Type B pancreatic cell (in vitro differentiated cells): ENCODE measurements at places on chromosomes 6 and 20.
A peak's percentile ranks its signal among the peaks of the same experiment; 100 is the strongest.

- peaks cover 9% of the 10 kb centered on the region for H3K27me3 ChIP-seq
- DNase-seq, result no peak
- no peak overlapping the region for H3K4me3 ChIP-seq
- peaks cover 4% of the 10 kb centered on the region for H3K36me3 ChIP-seq
These were observed 31.9 kb downstream of the NSFL1C start for GRCh38 chr20:1434571-1435336.

DNA sequence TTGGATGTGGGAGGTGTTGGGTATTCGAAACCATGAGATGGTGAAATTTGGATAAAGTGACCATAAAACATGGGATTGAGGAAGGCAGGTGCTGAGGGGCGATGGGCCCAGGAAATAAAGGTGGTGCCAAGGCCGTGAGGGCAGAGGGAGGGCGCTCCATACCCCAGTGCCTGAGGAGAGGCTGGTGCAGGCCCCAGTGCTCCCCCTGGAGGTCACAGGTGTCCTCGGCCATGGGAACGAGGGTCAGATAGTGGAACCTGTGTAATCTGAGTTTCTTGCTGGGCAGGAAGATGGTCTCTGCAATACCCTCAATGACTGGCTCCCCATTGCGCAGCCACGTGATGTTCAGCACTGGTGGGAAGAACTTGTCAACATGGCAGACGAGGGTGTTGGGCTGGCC lies 16.2 kb downstream of the HLA-DPB1 start:
- H3K27me3 ChIP-seq, result peaks cover 14% of the 10 kb centered on the region
- H3K36me3 ChIP-seq, result no peaks in the 10 kb centered on the region
- no peak for DNase-seq
- no peaks in the 10 kb centered on the region for H3K4me1 ChIP-seq
- no peak overlapping the region for H3K27ac ChIP-seq
- no peak overlapping the region for H3K4me3 ChIP-seq

GRCh38 chr6:150327117-150327774 lies 41.6 kb upstream of the IYD start:
- H3K4me1 ChIP-seq, result no peaks in the 10 kb centered on the region
- no peak overlapping the region for H3K4me3 ChIP-seq
- H3K27ac ChIP-seq, result no peak overlapping the region
- H3K27me3 ChIP-seq, result peaks cover 9% of the 10 kb centered on the region
- H3K36me3 ChIP-seq, result no peaks in the 10 kb centered on the region
- DNase-seq, result no peak

DNA sequence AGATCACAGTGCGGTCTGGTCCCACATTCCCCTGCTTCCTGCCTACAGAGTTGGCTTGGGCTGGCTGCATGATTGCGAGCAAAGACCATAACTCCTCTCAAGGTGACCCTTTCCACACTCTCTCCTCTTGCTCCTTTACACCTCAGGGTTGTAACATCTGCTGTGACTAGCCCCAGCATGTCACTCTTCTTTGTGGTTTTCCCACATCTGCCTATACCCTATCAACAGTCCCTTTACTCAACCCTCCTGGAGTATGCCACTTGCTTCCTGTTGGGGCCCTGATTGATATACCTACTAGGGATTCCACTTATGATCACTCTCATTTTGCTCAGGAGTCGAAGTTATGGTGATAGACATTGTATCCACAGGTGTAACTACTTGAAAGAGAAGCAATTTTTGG lies 58.9 kb upstream of the SGK1 start:
- H3K27me3 ChIP-seq, result no peaks in the 10 kb centered on the region
- H3K4me3 ChIP-seq, result no peak overlapping the region
- H3K27ac ChIP-seq, result no peak overlapping the region
- no peak for DNase-seq
- H3K4me1 ChIP-seq, result peaks cover 31% of the 10 kb centered on the region

DNA sequence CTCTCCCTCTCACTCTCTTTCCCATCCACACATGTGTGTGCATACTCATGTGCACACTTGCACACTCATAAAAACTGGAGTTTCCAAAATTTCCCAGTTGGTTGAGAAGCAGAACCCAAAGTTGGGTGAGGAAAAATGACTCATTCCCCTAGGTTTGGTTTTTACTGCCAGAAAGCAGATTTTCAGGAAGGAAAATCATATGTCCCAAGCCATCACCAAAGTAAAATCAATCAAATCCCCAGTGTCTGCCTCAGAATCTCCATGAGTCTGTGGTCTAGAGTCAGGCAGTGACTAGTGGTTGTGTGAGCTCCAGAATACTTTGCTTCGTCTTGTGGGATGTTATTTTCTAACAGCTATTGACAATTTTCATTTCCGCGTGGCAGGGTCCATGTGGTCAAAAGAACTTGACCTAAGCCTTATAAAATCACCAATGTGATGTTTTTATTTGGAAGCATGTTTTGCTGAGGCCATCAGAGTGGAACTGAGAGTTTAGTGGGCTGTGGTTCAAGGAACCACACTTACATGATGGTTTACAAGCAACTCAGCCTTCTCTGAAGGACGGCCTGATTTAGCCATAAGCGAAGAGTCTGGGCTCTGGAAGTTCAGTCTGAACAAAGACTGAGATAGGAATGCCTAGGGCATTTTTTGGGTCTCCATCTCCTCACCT lies 81.9 kb upstream of the CCN6 start:
- peak overlapping the region; percentile 68 for H3K27ac ChIP-seq
- no peaks in the 10 kb centered on the region for H3K36me3 ChIP-seq
- no peaks in the 10 kb centered on the region for H3K27me3 ChIP-seq
- no peak overlapping the region for H3K4me3 ChIP-seq

DNA sequence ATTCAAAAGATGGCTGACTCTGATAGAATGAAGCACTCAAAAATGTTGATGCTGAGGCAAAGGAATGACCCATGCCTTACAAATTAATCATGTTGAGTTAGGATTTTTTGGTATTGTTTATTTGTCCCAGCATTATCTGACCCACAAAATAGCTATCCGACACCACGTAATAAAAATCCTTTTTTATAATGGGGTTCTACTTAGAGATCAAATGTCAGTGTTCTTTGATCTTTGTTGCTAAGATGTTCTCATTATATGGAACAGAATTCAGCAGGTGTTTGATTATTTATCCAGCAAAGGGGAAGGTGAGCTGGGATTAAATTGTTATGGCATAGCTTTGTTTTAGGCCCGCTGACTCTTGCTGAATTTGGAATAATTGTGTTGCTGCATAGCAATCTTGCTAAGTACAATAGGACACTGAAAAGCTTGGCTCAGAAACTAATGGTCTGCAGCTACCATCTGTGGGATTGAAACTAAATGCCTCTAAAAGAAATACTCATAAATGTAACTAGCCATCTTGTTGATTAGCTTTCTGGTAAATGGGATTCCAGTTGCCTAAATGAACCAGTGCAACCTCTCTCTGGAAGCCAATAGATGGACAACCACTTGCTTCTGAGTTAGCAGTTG lies 180.2 kb upstream of the HDAC2 start:
- H3K36me3 ChIP-seq, result peaks cover 6% of the 10 kb centered on the region
- H3K4me3 ChIP-seq, result no peak overlapping the region
- peaks cover 5% of the 10 kb centered on the region for H3K4me1 ChIP-seq
- DNase-seq, result no peak
- no peak overlapping the region for H3K27ac ChIP-seq
- H3K27me3 ChIP-seq, result no peaks in the 10 kb centered on the region

DNA sequence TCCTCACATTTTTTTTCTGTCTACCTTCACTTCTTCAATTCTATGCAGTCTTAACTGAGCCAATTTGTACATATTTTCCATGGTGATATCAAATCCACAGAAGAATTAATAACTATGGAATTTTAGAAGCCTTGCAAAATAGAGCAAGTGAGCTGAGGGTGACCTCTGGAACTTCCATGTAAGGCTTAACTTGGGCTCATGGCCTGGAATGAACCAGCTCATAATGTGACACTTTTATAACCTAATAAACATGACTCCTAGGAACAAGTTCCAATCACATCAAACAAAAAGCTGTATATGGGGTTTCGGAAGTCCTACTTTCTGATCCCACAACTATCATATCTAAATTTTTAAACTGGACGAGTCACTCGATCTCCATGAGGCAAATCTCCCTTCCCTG lies 232.4 kb downstream of the FOXA2 start:
- H3K27me3 ChIP-seq, result peaks cover 41% of the 10 kb centered on the region
- H3K4me1 ChIP-seq, result no peaks in the 10 kb centered on the region
- no peaks in the 10 kb centered on the region for H3K36me3 ChIP-seq
- H3K4me3 ChIP-seq, result no peak overlapping the region
- H3K27ac ChIP-seq, result no peak overlapping the region
- no peak for DNase-seq

DNA sequence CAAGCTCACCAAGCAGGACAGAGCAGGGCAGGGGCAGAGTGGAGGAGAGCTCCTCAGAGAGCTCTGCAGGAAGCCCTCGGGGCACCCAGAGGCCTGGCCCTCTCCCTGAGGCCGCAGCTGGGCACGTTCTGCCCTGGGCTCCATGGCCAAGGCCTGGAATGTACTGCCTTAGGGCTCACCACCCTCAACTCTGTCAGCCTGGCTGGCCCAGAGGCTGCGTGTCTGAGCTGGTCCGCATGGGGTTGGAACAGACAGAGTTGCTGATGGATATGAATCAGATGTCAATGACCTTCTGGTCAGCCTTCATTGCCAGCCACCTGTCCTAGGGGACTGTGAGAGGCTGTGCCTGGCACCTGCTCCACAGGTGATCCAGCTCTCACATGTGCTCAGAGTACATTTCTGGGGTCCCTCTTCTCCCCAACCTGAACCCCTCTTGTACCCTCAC lies 33.2 kb upstream of the PCMTD2 start:
- H3K27me3 ChIP-seq, result peaks cover 22% of the 10 kb centered on the region
- H3K27ac ChIP-seq, result no peak overlapping the region
- H3K4me3 ChIP-seq, result no peak overlapping the region
- peaks cover 30% of the 10 kb centered on the region for H3K4me1 ChIP-seq
- no peak for DNase-seq
- H3K36me3 ChIP-seq, result no peaks in the 10 kb centered on the region

DNA sequence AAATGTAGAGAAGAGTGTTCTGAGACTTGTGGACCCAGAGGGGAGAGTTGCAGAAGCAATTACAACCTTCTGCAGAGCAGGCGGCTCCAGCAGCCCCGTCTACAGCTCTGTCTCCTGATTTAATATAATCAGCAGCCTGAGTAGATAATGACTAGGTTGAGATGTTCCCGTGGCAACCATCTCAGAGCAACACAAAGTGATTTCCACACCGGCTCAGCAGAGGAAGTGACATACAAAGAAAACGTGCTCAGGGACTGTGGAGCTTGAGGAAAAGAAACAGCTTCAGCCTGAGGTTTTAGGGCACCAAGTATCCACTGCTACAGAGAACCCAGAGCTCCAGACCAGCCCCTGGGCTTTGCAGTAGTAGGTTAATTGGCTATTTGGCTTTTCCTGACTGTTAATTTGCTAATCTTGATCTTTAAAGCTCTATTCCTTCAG lies 136.4 kb downstream of the MTFR2 start:
- H3K4me1 ChIP-seq, result peaks cover 43% of the 10 kb centered on the region
- peak overlapping the region; percentile 5 for H3K4me3 ChIP-seq
- peak overlapping the region; percentile 59 for H3K27ac ChIP-seq
- no peaks in the 10 kb centered on the region for H3K27me3 ChIP-seq
- DNase-seq, result no peak
- peaks cover 4% of the 10 kb centered on the region for H3K36me3 ChIP-seq

DNA sequence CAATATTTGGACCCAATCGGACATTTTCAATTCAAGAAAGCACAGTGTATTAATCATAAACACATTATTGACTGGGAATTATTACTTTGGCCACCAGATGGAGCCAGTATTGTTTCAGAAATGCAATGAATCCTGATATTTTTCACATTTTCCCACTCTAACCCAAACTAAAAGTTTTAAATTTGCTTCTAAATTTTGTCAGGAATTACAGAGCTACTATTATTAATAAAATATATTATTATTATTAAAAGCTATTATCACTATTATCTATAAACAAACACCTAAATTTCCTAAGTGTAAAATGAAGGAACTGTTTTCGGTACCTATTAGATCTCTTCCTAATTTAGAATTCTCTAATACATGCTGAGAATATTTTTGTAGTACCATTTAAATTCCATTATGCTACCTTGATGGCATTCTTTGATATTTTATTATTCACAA lies 245.3 kb downstream of the OGFRL1 start:
- H3K27me3 ChIP-seq, result no peaks in the 10 kb centered on the region
- H3K36me3 ChIP-seq, result no peaks in the 10 kb centered on the region
- H3K27ac ChIP-seq, result no peak overlapping the region
- no peak overlapping the region for H3K4me3 ChIP-seq
- H3K4me1 ChIP-seq, result peaks cover 5% of the 10 kb centered on the region

GRCh38 chr6:53360093-53360912 lies 11.6 kb upstream of the ELOVL5 start:
- peaks cover 21% of the 10 kb centered on the region for H3K4me1 ChIP-seq
- no peak for DNase-seq
- peaks cover 3% of the 10 kb centered on the region for H3K36me3 ChIP-seq
- H3K27ac ChIP-seq, result peak overlapping the region; percentile 97

- no peak overlapping the region for H3K27ac ChIP-seq
- H3K4me1 ChIP-seq, result no peaks in the 10 kb centered on the region
These were observed 466.3 kb upstream of the CDH4 start for GRCh38 chr20:60785785-60786184.

DNA sequence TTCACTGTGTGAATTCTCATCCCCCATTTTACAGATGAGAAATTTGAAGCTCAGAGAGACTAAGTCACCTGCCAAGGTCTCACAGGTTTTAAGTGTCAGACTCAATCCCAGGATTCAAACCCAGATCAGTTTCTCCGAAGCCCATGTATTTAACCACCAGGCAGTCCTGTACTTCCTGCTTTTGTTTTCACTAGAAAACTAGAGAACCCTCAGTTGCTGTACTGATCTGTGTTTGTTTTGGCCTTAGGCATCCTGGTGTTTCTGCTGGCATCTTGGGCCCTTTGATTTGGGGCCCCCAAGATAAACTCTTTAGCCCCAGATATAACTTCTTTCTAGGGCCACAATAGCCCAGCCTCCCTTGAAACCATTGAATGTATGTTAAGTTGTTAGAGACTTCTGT lies 36.5 kb downstream of the PPP1R16B start:
- peaks cover 25% of the 10 kb centered on the region for H3K27me3 ChIP-seq
- no peak for DNase-seq
- no peaks in the 10 kb centered on the region for H3K4me1 ChIP-seq
- H3K4me3 ChIP-seq, result no peak overlapping the region
- H3K36me3 ChIP-seq, result no peaks in the 10 kb centered on the region

DNA sequence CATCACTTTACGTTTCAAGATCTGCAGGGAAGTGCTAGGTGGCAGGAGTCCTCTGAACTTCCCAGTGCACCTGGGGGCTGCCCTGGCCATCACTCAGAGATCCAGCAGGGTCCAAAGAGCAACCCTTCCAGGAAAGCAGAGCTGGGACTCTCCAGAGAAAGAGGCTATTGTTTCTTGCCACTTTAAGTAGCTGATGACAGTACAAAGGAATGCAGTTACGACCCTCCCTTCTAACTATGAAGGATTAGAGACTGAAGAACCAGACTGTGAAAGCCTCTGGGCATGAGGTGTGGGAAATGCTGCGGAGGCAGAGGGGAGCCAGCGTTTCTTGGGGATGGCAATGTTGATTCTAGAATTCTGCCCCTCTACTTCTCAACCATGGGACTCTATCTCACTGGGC lies 189.1 kb upstream of the SUPT3H start:
- peaks cover 25% of the 10 kb centered on the region for H3K4me1 ChIP-seq
- H3K4me3 ChIP-seq, result no peak overlapping the region
- H3K36me3 ChIP-seq, result no peaks in the 10 kb centered on the region
- no peak for DNase-seq
- H3K27ac ChIP-seq, result peak overlapping the region; percentile 70

GRCh38 chr20:9331707-9332435 lies 182.5 kb upstream of the LAMP5 start:
- H3K27me3 ChIP-seq, result no peaks in the 10 kb centered on the region
- H3K4me1 ChIP-seq, result peaks cover 23% of the 10 kb centered on the region
- H3K4me3 ChIP-seq, result no peak overlapping the region
- DNase-seq, result no peak
- no peak overlapping the region for H3K27ac ChIP-seq
